ENCODE measurements at places on chromosomes 11 and 22.
A peak's percentile ranks its signal among the peaks of the same experiment; 100 is the strongest.

DNA sequence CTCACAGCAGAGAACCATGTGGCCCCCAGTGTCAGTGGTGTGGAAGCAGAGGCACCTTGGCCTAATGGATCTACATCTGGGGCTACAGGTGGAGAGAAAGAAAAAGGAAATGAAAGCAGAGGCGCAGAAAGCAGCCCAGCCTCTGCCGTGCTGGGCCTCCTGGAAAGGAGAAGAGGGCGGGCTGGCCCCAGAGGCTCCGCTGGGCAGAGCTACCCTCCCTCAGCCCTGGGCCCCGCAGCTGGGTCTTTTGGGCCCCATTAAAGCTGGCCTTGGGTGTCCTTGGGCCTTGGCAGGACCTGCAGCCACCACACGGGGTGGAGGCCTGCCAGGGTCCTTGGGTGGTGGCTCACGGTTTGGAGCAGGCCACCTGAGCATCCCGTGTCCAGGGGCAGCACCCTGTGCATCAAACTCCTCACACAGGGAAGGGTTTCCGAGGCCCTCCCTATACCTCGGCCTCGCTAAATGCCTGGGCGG lies 31.6 kb upstream of the GAL start:
- no peak for DNase-seq

GRCh38 chr11:15819679-15820286 lies 536.6 kb downstream of the SOX6 start:
- peak; percentile 85 for DNase-seq

DNA sequence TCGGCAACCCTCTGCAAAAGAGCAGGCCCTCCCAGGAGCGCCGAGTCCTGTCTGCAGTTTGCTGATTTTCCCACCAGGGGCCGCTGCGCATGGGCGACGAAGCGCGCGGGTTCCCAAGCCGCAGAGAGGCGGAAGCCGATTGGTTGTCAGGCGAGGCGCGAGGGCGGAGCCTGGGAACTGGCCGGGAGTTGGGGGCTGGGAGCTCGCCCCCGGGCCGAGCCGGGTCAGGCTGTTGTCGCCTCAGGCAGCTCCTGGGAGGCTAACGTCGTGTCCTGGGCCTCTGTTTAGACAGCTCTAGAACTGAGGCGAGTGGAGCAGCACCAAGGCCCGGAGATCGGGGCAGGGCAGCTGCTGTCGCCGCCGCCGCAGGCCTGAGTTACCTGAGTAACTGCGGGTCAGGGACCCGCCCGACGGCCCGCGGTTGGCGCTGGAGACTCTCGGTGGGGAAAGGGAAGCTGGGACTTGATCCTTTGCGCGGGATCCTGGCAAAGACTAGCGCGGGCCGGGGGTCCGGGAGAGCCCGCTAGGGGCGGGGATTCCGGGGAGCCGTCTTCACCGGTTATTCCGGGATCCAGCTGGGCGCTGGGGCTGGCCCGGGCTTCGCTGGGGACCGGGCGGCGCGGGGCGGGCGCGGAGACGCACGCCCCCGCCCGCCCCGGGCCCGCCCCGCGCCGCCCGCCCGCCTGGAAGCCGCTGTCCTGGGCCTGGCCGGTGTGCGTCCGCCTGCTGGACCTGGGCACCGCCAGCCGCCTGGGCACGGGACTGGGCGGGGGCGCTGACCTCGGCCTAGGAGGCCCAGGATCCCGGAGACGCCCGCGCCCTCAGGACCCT lies at the start of gene STIM1:
Gene STIM1 (plus strand): TSS at position 688 of the 831 bp plus-strand sequence. CDS start 607 bp downstream, outside the sequence.
- peak; percentile 96 for DNase-seq

- no peak for DNase-seq
Observed at GRCh38 chr11:70578371-70578770, 180.0 kb downstream of the CTTN start.

- peak; percentile 76 for DNase-seq
Observed at GRCh38 chr11:35427071-35427470, 7.7 kb upstream of the SLC1A2 start.

DNA sequence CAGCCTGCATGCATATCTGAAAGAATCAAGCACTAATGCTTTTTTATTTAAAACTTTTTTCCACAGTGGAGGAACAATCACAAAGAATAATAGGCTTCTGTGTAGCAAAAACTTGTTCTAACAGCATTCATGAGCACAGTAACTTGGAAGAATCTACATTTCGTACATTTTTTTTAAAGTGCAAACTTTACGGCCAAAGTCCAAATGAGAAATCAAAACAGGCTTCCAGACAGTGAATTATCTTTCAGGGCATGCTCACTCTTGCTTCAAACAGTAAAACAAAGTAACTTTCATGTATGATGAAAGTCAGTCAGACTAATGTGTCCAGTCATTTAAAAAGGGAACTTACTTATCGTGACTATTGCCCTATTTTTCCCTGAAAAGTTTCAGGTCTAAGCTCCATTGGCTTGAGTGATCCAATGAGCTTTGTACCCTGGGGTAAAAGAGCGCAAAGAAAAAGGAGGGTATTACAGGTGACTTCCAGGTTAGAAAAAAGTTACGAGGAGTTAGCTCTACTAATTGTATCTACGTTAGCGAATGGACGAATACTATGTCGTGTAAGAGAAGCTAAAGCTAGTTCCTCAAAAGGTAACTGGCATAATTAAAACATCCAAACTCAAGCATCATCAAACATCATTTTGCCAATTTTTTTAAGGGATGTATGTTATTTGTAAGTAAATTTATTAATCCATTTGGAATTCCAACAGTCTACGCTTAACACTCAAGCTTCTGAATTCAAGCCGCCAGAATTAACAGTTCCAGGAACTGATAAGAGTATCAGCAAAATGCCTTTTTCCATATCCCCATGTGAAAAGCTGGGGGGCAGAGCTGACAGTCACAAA lies 1.7 kb downstream of the PICALM start:
- no peak for DNase-seq

DNA sequence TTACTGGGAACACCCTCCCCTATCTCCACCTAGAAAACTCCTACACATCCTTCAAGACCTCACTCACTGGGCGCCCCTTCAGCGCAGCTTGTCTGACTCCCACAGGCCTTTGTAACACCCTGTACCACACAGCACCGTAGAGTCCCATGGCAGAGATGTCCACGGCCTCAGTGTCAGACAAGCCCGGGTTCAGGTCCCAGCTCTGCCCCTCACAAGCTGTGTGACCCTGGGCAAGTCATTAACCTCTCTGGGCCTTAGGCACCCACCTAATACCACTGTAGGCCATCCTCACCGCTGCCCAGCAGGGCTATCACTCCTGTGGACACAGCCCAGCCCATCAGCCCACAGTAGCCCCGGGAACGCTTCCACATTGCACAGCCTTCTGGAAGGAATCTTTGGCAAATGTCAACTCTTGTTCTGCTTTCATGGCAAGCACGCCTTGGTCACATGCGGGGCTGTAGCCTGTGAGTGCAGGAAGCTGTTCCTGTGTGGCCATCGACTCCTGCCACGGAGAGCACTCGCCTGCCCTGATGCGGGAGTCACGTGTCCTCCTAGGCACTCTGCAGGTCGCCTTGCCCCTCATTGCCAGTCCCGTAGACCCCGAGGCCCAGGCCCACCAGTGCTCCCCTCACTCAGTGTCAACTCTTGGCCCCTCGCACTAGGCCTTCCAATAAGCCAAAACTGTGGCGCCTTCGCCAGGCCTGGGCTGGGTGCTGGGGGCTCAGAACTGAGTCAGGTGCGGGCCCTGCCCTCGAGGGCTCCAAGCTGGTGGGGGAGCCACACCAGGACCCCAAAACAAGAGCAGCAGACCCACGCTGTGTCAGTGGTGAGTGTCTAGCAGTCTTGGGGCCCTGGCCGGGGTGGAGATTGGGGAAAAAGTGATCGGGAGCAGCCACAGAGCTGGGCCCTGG lies 32.9 kb upstream of the RFPL3 start:
- DNase-seq = no peak

GRCh38 chr11:29957431-29957830 lies 59.4 kb downstream of the KCNA4 start:
- DNase-seq = no peak

DNA sequence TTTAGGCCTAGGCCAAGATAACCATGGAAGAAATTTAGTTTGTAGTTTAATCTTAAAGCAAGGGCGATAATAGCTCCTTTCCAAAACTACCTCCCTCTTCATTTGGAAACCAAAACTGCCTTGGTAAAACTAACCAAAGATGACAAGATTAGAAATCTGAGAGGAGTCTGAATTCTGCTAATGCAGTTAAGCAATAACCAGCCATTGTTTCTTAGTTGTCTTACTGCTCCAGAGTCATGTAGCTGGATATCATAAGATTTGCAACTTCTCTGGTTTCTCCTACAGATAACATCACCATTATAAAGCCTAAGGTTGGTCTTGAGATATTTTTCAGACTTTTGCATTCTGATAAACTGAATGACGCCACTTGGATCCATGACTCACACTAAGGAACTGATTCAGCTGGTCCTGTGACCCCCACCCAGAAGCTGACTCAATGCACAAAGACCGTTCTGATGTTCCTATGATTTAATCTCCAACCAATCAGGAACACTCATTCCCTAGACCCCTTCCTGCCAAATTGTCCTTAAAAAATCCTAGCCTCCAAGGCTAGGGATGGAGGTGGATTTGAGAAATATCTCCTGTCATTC lies 200.8 kb downstream of the LUZP2 start:
- DNase-seq = no peak

DNA sequence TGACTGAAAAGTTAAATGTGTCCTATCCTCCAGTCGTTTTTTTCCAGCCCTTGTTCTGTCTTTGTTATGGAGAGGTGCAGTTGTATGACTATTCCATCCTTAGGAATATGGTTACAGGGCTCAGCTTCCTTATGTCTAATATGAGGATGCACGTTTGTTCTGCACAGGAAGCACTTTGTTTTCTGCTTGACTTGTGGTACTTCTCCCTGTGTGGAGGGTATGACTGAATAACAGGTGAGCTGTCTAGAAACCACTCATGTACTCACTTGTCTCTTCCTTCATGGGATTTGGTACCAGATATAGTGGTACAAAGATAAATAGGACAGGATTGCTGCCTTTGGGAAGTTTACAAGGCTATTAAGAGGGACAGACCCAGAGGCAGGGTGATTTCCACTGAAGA lies 17.4 kb downstream of the CABIN1 start:
- no peak for DNase-seq

- no peak for DNase-seq
Observed at GRCh38 chr22:22584722-22585121, 25.7 kb upstream of the PRAME start.

DNA sequence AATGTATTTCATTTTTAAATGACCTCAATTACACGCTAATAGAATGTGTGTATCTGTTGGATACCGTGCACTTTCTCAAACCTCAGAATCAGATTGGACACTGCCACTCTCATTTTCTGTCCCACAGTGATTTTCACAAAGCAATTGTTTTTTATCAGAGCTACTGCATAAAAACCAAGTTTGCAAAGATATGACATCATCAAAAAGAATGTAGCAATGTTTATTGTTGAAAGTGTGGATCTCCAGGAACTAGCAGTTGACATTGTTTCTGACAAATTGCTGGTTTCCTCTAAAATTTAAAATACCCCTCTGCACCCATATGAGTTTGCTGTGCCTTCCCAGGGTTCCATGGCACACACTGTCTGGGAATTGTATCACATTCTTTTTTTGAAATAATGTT lies 362.7 kb upstream of the DDI1 start:
- peak; percentile 39 for DNase-seq

DNA sequence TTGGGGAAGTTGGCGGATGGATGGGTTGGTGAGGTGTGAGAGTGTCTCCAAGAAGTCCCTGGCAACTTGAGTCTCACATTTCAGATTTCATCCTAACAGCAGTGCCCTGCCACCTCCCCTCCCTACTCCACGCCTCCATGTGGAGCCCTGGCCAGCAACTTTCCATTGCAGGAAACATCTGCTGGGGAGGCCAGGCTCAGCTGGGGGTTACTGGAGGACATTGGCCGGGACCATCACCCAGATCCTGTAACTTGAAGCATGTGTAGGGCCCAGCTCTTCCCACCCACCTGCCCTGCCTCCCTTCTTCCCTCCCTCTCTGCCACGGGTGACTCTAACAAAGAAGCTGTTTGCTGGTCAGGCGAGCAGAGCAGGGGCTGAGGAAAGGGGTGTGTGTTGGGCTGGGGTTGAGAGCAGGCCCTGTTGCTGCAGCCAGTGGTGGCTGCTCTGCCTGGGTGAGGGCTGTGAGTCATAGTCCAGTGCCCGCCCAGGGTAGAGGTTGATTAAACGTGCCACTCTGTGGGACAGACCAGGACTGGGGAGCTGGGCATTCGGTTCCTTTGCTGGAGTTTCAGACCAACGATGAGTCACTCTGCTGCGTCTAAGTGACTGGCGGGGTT lies 64.0 kb downstream of the SCN3B start:
- DNase-seq = peak; percentile 86

DNA sequence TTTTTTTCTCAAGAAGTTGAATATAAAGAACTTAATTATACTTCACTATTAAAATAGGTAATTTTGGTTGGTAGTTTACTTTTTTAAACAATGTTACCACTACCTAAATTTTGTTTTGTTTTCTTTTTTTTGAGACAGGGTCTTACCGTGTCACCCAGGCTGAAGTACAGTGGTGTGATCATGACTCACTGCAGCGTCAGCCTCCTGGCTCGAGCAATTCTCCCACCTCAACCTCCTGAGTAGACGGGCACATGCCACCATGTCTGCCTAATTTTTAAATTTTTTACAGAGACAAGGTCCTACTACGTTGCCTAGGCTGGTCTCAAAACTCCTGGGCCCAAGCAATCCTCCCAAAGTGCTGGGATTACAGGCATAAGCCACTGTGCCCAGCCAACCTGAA lies 17.6 kb downstream of the SPCS2 start:
- no peak for DNase-seq

DNA sequence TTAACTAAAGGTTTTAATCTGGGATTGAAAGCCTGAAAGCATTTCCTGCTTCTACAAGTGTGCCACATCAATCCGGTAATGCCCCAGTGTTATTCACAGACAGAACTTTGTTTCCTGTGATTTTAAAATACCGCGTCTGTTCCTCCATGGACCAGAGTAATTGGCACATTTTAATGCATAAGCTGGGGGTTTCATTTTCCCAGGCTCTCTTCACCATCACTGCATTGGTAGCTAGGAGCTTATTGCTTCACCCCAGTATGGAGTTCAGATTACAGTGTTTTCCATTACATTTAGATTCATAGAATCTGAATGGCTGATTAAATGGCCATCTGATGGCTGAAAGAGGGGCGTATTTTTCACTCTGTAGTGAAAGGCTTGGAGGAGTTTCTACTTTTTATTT lies 25.7 kb upstream of the CRTAM start:
- DNase-seq = no peak

GRCh38 chr22:28607795-28608194 lies 71.8 kb downstream of the TTC28 start:
- DNase-seq = no peak
